H1 (cell line): ENCODE measurements at places on chromosomes 12 and 14. TPM values are rescaled to one million over a fixed set of nuclear protein-coding genes. Genes with fewer than 3 reads are reported as not detected.

DNA sequence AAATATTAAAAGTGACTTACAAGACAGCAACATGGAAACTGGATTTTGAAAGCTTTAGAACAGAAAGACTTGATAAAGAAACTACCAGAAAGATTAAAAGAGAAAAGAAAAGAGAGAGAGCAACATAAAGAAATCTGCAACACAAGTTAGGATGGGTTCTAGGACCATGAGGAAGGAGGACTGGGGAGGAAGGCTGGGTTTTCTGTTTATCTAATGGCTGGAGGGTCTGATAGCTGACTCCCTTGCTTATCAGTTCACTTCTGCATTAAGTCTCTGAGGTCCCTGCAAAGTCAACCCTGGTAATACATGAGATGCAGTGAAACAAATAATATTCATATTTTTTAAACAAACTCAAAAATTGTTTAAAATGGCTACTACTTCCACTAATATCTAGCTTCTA, 90.1 kb downstream of the RPAP3 start:
- DNase-seq = no peak
- no peak overlapping the region for H3K4me3 ChIP-seq
- H3K27me3 ChIP-seq = no peaks in the 10 kb centered on the region
- H3K27ac ChIP-seq = no peak overlapping the region
- H3K36me3 ChIP-seq = no peaks in the 10 kb centered on the region

DNA sequence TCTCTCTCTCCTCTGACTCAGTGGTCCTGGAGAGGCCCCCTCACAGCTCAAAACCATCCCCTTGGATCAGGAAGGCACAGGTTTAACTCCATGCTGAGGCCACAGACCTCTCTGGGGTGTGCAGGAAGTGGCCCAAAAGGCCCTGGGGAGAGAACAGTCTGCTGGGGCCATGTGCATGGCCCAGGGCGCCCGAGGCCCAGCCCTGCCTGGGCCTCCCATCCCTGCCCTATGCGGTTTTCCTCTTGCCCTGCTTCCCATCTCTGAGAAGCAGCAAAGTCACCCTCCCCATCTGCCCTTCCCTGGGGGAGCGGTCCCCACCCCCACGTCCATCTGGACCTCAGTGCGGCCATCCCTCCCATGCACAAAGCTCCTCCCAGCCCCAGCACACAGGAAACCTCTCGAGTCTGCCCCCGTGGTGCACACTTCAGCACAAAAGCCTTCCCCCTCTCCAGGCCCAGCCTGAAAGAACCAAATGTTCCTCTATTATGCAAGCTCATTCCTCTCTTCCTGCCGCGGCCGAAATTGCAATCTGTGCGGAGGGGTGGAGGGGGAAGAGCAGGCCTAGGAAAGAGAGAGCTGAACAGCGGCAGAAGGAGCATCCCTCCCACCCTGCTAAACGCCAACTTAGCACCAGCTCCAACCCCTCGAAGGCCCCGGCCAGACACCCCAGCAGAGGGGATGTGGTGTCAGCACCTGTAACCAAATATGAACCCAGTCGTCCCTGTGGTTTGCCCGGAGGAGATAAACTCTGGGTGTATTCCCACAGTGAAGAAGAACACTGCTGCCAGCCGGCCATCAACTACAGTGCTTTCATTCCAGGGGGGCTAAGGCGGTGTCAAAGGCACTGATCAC, 108.5 kb downstream of the SCARB1 start:
- H3K4me3 ChIP-seq = no peak overlapping the region
- no peak overlapping the region for H3K27ac ChIP-seq
- DNase-seq = no peak
- H3K36me3 ChIP-seq = no peaks in the 10 kb centered on the region

DNA sequence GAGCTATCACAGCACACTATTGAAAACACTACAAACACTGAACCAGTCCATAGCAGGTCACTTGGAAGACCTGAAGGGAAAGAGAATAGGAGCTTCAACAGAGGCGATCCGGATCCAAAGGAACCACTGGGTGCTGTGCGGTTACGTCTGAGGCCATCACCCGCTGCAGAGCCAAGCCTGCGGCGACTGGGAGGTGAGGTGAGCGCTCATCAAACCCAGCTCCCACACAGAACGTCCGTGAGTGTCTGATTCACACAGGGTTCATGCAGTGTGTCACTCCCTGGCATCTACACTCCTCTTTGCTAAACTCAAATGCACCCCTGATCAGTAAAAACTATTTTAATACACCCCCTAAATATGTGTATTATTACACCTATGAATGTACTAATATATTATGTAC, 64.1 kb downstream of the TMEM132D start:
- H3K4me1 ChIP-seq = peaks cover 5% of the 10 kb centered on the region; the same call in 1 of the 2 replicates
- H3K4me3 ChIP-seq = no peak overlapping the region
- no peak for DNase-seq
- no peaks in the 10 kb centered on the region for H3K27me3 ChIP-seq

DNA sequence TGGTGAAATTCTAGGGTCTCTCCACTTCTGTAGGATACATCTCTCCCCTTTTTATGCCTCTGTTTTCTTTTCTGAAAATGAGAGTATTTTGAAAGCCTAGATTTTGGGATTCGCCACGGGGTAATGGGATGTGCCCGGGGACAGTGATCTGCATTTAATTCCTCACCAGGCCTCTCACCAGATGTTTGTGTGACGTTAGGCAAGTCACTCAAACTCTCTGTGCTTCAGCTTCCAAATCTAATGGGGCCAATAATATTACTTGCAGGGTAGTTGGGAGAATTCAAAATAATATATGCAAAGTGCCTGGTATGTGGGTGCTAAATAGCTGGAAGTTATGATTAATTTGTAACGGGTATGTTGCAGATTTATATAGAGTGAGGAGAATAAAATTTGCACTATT, 78.8 kb downstream of the C12orf75 start:
- no peaks in the 10 kb centered on the region for H3K36me3 ChIP-seq
- no peak for DNase-seq
- no peaks in the 10 kb centered on the region for H3K4me1 ChIP-seq
- no peak overlapping the region for H3K4me3 ChIP-seq

OTUB2 gene
- 2.2 and 2.6 TPM in 2 replicates for polyA plus RNA-seq
